ENCODE measurements at places on chromosomes 4 and X.
A peak's percentile ranks its signal among the peaks of the same experiment; 100 is the strongest.

GRCh38 chrX:49725923-49726904 lies 30.4 kb upstream of the PAGE1 start:
- DNase-seq = peak; percentile 3

- DNase-seq = no peak
Observed at GRCh38 chr4:1591107-1591506, 93.0 kb downstream of the FAM53A start.

GRCh38 chr4:87427518-87427868 lies 5.1 kb downstream of the NUDT9 start:
- no peak for DNase-seq

GRCh38 chr4:44700427-44700826 lies 22.2 kb downstream of the GUF1 start:
- DNase-seq = no peak

- no peak for DNase-seq
Observed at GRCh38 chrX:15719324-15719968, 18.6 kb upstream of the CA5B start.

GRCh38 chr4:40747207-40747835 lies 2.4 kb upstream of the NSUN7 start:
- no peak for DNase-seq

- peak; percentile 95 for DNase-seq
Observed at GRCh38 chr4:81466841-81467671, 4.7 kb downstream of the RASGEF1B start.

DNA sequence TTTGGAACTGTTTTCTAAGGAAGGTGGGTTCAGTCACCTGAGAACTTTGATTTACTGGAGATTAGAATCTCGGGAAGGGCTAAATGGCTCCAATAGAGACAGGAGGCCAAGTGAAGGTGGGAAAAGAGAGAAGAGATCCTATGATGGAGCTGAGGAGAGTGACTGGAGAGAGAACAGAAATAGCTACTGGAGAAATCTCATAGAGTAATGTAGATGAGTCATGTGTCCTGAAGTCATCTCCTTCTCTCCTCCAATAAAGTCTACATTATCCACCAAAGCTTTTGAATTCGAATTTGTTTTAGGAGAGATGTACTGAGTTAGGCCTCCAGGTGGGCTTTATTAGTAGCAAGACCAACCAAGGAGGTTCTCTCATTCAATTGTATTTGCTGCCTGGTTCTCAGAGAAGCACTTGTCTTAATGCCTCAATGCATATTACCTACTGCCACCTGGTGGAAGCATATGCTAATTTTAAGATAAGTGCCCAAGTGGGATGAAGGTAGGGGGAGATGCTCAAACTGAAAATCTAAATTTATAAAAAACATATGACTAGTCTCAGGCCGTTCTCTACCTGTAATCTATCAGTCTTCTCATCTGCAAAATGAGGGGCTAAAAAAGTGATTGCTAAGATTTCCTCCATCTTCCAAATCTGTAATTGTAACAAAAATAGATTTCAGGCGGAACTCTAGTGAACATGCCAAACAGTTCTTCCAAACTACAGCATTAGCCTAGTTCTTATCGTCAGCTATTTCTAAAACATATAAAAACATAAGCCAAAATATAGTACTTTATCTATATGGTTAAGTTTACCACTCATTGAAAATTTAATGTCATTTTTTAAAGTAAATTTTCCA lies 24.4 kb downstream of the TXK start:
- DNase-seq = no peak

GRCh38 chr4:186416451-186417060 lies 138.8 kb downstream of the MTNR1A start:
- no peak for DNase-seq

DNA sequence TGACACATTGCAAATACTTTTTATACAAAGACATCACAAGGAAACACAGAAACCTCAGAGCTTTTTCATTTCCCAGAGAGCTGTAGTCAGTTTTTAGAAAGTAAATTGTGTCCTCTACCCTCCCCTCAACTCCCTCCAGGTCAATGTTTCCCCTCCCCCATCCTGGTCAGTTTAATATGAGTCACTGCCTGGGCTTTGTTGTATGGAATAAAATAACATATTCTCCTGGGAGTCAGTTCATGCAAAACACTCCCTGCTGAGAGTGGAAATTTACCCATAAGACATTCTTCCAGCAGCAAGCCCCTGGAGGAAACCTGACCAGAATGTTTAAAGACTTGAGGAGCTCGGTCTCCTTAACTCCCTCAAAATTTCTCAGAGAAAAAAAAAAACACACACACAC lies 270.1 kb upstream of the LDB2 start:
- no peak for DNase-seq

GRCh38 chr4:115418635-115419396 lies 305.4 kb upstream of the NDST4 start:
- DNase-seq = no peak

DNA sequence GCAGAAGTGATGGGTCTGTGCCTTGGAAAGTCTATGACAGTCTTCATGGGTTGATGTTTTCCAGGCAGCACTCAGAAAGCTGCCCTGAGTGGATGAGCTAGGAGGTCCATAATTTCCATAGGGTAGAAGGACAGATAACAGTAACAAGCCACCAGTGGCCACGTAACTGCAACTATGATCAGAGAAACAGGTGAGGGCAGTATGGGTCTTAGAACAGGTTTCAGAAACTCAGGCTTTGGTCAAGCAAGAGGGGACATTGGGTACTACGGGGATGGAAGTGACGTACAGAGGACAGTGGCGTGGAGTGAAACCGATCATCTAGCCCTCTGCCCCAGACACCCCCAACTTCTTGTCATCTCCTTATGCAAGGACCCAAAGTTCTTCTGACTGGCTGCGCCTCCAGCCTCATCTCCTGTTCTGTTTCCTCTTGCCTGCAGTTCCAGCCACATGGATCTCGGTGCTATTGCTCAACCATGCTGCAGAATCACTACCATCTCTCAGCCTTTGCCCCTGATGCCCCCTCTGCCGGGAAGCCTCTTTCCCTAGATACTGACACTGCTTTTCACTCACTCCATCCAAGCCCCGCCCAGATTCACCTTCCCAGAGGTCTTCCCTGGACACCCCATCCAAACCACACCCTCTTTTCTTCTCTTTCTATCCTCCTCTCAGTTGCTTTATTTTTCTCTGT lies 123.4 kb downstream of the MFAP3L start:
- DNase-seq = no peak

- no peak for DNase-seq
Observed at GRCh38 chr4:140109737-140110136, 44.2 kb downstream of the MAML3 start.

GRCh38 chrX:16433021-16433420 lies 216.9 kb upstream of the S100G start:
- DNase-seq = no peak

DNA sequence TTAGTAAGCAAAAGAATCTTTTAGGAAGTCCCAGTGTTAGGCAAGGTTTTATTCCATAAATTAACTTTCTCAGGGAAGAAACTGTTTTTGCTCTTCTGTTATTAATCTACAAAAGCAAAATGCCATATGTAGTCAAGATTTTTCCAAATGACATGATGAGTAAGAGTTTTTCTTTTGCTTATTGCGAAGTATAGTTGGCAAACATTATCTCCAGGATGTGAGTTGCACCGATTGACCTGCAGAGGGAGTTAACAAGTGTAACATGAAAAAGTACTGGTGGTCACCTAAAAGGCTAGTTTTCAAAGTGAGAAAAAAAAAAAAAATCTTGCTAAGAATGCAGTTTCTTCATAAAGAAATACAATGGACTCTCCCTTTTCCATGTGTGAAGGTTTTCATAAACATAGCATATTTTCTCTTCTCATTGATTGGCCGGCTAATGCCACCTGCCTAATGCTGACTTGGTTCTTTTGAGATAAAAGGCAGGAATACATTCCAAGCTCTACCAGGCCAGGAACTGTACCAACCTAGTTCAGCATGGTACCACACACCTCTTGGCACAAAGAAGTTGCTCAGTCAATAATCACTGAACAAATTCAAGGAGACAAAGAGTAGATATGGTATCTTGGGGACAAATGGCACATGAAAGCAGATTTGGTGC lies 100.2 kb downstream of the LNX1 start:
- peak; percentile 38 for DNase-seq

DNA sequence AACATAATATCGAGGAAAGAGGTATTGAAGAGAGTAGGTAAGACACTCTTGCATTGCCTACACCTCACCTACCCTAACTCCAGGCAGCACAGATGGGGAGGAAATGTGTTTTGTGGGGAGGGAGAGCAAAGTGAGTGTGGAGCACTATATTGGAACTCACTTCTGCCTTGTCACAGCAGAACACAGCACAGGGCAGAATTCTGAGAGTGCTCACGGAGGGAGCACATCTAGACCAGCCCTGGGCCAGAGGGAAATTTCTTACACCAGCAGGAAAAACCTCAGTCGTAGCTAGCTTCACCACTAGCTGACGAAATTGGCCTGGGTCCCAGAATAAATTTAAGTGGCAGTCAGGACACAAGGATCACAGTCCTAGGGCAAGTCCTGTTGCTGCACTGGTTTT lies 517.3 kb downstream of the TMA16 start:
- DNase-seq = no peak

- DNase-seq = no peak
Observed at GRCh38 chr4:105828074-105828473, 67.2 kb upstream of the NPNT start.

GRCh38 chr4:92488496-92488895 lies 184.7 kb downstream of the GRID2 start:
- DNase-seq = no peak

- DNase-seq = no peak
Observed at GRCh38 chrX:122941806-122942205, 242.3 kb upstream of the GRIA3 start.

DNA sequence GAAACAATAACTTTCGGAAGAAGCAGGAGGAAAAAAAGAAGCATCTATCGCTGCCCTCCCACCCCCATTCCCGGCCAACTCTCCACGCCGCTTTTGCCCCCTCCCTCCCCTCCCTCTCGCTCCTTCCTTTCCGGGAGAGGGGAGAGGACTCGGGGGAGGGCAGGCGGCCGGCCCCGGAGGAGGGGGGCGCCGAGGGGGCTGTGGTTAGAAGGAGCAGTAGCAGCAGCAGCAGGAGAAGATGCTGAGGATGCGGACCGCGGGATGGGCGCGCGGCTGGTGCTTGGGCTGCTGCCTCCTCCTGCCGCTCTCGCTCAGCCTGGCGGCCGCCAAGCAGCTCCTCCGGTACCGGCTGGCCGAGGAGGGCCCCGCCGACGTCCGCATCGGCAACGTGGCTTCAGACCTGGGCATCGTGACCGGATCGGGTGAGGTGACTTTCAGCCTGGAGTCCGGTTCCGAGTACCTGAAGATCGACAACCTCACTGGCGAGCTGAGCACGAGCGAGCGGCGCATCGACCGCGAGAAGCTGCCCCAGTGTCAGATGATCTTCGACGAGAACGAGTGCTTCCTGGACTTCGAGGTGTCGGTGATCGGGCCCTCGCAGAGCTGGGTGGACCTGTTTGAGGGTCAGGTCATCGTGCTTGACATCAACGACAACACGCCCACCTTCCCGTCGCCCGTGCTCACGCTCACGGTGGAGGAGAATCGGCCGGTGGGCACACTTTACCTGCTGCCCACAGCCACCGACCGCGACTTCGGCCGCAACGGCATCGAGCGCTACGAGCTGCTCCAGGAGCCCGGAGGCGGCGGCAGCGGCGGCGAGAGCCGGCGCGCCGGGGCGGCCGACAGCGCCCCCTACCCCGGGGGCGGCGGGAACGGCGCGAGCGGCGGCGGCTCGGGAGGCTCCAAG lies 1.3 kb downstream of the PCDH7 start:
- no peak for DNase-seq

DNA sequence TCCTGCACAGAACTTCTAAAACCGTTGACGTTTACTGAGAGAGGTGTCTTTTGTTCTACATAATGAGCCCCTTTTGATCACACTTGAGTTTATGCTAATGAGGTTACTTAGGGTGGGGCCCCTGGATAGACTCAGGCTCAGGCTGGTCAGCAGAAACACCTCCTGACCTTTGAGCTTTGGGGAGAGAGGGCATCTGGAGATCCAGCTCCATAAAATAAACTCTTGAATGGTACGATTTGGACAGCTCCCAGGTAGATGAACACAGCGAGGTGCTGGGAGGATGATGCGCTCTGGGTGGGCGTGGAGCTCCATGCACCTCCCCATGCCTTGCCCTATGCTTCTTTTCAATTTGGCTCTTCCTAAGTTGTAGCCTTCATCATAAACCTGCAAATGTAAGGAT lies 52.0 kb downstream of the ENOPH1 start:
- DNase-seq = no peak

DNA sequence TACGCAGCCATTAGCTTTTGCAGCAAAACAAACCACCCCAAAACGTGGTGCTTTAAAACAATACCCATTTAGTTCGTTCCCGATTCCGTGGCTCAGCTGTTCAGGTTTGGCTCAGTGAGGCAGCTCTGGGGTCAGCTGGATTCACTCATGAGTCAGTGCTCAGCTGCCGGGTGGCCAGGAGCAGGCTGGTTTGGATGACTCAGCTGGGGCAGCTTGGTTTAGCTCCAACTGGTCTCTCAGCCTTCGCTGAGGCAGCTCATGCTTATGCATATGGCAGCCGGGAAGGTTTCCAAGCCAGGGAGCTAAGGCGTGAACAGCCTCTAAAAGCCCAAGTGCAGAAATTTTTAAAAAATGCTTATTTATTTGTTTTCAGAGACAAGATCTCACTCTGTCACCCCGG lies 13.3 kb upstream of the CD99 start:
- no peak for DNase-seq

DNA sequence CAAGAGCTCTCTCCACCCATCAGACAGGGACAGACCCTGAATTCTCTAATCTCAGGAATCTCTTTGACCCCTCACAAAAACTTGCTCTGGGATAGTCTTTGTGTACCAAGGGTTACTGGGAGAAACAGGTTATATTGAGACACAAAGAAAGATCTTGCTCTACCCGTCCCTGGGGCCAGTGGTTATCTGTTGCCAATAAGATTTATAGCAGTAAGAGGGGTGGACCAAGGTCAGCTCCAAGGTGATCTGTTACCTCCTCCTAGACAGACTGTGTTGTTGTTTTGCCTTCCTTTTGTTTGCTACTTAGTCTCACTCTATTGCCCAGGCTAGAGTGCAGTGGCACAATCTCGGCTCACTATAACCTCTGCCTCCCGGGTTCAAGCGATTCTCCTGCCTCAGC lies 16.3 kb upstream of the ATP6AP2 start:
- DNase-seq = no peak

GRCh38 chr4:39932776-39933402 lies 44.8 kb downstream of the PDS5A start:
- peak; percentile 16 for DNase-seq

DNA sequence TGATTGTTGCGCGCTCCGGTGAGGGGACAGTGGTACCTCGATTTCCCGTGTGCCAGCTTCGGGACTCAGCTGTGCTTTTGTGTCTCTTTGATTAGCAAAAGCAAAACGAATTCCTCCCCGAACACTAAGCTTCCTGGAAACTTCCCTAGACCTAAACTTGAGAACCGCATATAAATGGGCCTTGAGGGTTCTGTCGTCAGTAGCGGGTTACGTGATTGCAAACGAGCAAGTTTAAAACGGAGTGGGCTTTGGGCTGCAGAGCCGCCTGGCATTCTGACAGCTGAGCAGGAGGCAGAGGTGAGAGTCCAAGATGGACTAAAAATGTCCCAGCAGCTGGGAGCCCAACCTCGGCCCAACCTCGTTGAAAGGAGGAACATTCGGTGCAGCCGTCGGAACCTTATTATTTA lies 1.2 kb upstream of the TAPT1 start:
- DNase-seq = peak; percentile 39

Measured in inflammatory macrophage treated with lipopolysaccharide for 1 hour (primary cell).